Activated naive CD4-positive, alpha-beta T cell (primary cell): ENCODE measurements at places on chromosomes 5 and 9.

DNA sequence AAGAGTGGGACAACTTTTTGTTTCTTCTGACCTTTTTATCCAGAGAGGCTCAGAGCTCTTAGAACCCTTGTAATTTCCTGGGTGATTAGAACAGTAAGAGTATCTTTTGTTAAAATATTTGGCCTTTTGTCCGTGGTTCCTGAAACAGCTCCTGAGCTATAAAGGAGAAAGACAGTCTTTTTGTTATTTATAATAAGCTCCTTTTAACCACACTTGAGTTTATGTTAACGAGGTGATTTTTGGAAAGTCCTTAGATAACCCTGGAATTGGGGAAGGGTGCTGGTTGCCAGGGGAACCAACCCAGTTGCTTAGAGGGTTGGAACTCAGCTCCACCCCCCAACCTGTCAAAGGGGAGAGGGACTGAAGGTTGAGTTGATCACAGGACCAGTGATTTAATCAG, 4.8 kb downstream of the ZNF483 start:
- DNase-seq = no peak

GRCh38 chr5:1410156-1411014, 34.9 kb downstream of the SLC6A3 start:
- DNase-seq = no peak

GRCh38 chr9:122779181-122779580, 9.6 kb upstream of the OR5C1 start:
- DNase-seq = no peak

- no peak for DNase-seq
Observed at GRCh38 chr5:38466424-38467189, 89.8 kb downstream of the LIFR start.

GRCh38 chr5:14399054-14399692, 182.4 kb upstream of the OTULINL start:
- no peak for DNase-seq

- no peak for DNase-seq
Observed at GRCh38 chr5:138809391-138809790, 56.2 kb downstream of the CTNNA1 start.

DNA sequence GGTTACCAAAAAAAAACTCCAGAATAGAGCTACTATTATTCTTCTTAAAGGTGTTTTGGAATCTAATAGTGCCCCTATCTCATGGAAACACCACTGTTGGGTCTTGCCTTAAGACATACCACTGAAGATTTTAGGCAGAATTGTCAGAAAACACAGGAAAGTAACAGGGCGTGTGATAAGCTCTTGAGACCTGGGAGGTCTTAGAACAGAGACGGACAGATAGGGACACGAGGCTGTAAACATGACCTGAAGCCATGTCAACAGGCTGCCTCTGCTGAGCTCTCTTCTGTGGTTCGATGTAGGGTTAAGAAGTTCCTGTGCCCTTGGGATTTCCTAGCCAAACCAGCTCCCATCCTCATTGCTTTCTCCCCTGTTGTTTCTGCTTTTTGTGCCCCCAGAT, 69.3 kb downstream of the CTSL start:
- no peak for DNase-seq

DNA sequence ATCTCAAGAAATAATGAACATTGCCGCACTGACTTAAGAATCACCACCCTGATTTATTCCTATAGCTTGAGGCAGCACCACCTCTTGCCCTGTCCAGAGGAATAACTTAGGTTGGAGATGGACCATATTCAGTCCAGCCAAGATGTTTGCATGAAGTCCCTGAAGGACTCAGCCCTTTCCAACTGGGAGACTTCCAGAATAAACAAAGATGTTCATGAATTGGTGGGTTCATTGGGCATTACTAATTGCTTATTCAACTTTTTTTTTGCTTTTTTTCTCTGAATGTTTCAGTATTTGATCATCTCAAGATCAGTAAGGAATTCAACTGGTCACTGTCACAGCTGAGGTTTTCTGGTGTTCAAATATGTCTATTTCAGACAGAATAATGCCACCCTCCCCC, 470.6 kb downstream of the CCDC171 start:
- no peak for DNase-seq

- no peak for DNase-seq
Observed at GRCh38 chr9:35335164-35335563, 154.7 kb upstream of the RUSC2 start.

- DNase-seq = no peak
Observed at GRCh38 chr9:37370968-37371563, 51.4 kb upstream of the GRHPR start.

DNA sequence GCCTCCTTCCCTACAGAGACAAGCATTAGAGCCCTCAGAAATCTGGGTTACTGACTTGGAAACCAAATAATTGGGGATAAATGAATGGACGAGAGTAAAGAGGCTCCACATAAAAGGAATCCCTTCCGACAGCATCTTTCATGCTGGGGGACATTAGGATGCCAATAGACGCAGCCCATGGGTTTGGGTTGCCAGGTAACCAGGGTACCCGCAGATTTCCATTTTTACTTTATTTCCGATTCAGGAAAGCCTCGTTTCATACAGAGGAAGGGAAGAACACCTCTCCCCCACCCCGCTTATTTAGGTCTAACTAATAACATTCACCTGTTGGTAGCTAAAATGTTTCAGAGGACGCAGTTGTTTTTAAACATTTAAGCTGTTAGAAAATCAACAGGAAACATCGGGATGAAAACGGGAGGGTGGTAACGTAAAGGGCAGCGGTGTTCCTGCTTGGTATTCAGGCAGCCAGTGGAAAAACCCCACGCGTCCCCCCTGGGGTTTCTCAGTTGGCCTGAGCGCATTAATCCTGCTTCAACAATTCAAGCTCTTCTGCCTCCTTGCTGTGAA, 179.5 kb downstream of the YTHDC2 start:
- DNase-seq = no peak
